ENCODE measurements at places on chromosomes 1 and 21.
A peak's percentile ranks its signal among the peaks of the same experiment; 100 is the strongest.

DNA sequence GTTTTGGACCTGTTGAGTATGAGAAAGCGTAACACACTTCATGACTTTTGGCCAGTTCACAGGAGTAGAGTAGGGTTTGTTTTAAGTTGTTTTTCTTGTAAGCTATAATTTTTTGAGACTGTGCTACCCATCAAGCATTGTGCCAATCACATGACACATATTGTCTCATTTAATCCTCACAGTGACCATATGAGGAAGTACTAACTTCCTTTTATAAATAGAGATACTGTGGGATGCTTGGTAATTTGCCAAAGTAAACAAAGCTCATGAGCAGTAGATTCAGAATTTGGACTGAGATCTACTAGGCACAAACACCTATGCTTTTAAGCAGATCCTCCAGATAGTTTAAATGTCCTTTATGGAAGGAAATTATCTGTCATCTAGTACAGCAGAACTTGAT lies 178.3 kb downstream of the CACNA1E start:
- DNase-seq = no peak

- DNase-seq = no peak
These were observed 25.5 kb downstream of the BTBD8 start for GRCh38 chr1:92105546-92106081.

DNA sequence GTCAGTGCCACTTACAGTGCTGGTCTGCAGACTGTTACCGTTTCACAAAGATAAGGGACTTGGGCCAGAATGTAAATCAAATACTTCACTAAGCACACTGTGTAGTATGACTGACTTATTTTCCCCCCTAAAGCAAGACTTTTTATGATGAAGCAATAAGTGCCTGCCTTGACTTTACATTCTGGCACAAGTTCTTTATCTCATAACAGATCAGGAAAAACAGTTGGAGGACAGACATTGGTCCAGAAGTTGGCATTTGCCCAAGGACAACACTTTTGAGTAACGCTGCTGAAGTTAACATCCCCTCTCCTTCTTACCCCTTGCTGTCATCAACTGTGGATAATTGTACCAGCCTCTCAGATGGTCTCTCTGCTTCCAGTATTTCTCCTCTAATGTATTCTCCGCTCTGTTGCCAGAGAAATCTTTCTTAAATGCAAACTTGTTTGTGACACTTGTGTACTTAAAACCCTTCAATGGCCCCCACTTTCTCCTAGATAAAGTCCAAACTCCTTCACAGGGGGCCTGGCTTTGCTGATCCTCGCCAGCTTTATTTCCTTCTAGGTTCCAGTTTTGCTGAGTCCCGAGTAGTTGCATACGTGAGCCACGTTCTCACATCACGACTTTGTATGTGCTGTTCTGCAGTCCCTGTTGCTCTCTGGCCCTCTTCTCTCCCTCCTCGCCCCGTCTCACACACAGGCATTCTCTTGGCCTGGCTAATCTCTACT lies 45.7 kb downstream of the S1PR1 start:
- no peak for DNase-seq

- no peak for DNase-seq
These were observed 45.4 kb downstream of the ADSS2 start for GRCh38 chr1:244406337-244406736.

DNA sequence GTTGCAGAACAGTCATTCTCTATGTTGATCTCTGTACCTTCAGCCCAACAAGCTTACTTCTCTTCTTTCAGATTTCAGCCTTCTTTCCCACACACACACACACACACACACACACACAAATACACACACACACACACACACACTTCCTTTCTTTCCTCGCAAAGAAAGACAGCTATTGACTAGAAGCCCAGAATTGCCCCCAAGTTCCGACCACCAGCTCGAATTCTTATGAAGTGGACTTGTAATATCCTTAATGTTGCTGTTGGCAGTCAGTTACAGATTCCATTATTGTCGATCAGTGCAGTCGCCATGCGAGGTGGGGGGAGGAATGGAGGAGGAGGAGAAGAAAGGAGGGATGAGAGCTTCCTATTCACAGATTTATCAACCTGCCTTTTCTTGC lies 125.5 kb downstream of the CLEC20A start:
- DNase-seq = no peak

DNA sequence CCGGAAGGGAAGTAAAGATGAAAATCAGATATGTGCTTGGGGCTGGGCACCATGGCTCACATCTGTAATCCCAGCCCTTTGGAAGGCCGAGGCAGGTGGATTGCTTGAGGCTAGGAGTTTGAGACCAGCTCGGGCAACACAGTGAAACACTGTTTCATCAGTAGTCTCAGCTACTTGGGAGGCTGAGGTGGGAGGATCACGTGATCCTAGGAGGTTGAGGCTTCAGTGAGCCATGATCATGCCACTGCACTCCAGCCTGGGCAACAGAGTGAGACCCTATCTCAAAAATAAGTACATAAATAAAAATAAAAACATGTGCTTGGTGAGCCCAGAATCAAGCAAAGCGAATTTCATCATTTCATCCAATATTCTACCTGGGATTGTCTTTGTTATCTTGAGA lies 23.3 kb upstream of the PCP4 start:
- DNase-seq = no peak

- no peak for DNase-seq
These were observed 14.2 kb downstream of the RGS8 start for GRCh38 chr1:182670032-182670749.

- no peak for DNase-seq
These were observed 13.8 kb upstream of the BOLA1 start for GRCh38 chr1:149885339-149886120.

DNA sequence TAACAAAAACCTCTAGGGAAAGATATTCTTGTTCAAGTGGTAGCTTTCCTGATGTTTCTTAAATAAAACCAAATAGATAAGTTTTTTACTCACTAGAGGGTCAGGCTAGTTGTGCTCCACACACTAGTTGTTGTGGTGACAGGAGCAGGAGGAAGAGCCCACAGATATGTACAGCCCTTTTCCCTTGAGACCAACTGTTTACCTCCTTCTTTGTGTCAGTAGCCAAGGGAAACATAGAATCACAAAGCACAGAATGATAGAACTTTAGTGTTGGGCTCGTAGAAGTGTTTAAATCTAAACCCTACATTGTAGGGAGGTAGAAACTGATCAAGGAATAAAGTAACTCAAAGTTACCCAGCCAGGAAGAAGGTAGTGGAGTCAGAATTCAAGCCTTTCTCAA lies 309.0 kb downstream of the CTH start:
- no peak for DNase-seq

GRCh38 chr1:83849191-83850061 lies 149.5 kb downstream of the TTLL7 start:
- no peak for DNase-seq

DNA sequence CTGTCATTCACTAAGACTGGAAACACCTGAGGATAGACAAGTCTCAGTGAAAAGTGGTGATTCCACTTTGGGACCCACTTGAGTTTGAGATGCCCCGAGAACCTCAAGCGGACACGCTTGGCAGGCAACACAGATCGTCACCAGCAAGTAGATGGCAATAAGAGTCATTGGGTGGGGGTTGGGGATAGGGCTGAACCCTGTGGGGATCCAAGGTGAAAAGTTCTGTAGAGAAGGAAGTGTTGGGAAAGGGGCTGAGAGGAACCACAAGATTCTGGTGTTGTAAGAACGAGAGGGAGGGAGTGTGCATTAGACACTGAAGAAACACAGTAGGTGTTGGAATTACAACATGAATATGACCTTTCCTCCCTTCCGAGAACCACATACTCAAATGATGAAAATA lies 45.4 kb upstream of the TDRD10 start:
- no peak for DNase-seq

- DNase-seq = no peak
These were observed 997.3 kb downstream of the AMY1C start for GRCh38 chr1:104746994-104747393.

- DNase-seq = no peak
These were observed 1.7 kb downstream of the MARCKSL1 start for GRCh38 chr1:32334274-32334861.

DNA sequence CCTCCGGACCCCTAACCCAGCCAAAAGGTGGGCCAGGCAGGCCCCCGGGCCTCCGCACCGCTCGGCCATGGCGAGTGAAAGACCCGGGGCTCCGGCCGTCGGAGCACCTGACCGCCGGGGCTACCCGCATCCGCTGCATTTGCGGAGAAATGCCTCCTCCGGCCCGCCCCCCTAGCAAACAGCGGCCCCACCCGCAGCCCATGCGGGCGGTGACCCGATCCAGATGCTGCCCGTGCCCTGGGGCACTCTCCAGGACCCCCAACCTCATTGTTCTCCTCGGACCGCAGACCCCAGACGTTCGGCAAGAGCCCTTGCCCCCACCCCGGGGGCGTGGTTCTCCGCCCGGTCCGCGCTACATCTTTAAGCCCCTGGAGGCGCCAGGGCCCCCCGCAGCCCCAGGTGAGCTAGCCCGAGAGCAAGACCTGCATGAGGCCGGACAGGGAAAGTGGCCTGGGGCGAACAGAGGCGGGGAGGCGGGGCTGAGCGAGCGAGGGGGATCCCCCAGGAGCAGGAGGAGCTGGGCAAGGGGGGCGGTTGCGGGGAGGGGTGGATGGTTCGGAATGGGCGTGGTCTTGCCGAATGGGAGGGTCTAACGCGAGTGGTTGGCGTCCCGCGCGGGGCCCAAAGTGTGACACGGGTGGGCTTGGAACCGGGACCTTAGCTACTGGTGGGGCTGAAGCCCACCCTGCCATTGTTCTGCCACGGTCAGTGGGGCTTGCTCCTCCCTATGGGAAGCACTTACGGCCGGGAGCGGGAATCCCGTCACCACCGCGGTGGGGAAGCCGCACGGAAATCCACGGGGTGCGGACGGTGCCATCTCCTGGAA lies 6.3 kb upstream of the CRYBG2 start:
- DNase-seq = peak; percentile 51
